ENCODE measurements at places on chromosomes 3 and 15.

GRCh38 chr3:52054661-52055511 is 1.5 kb downstream of the DUSP7 start:
- DNase-seq = no peak

DNA sequence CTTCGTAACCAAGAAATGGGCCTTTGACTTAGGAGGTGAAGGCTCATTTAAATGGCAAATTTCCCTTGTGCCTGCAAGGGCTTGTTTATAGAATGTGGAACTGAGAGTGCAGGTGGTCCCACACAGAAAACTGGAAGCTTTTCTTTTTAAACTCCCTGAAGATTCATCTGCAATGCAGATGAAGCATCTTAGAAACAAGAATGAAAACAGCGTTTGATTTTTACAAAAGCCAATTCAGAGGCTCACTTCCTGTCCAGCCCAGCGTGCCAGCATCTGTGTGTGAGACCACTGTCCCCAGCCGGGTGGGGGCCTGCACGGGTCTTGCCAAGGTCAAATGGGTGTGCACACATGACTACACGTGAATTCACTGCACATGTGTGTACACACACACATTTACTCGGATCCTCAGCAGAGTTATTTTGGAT is 94.7 kb downstream of the LINGO1 start:
- no peak for DNase-seq

DNA sequence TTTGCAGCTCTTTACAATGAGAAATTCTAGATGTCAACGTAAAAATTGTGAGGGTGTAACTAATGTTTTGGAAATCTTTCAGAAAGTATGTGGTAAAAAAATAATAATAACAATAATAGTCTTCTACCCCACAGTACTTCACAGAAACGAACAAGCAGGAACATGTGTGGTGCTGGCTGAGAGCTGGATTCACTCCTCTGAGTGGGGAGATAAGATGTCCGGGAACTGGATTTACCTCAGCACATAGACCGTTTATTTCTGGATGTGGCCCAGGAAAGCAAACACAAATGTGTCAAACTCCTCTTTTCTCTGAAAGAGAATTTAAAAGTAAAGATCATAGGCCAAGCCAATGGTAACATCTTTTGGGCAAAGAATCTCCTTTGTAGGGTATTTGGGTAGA is 103.4 kb downstream of the SLC49A4 start:
- DNase-seq = no peak

DNA sequence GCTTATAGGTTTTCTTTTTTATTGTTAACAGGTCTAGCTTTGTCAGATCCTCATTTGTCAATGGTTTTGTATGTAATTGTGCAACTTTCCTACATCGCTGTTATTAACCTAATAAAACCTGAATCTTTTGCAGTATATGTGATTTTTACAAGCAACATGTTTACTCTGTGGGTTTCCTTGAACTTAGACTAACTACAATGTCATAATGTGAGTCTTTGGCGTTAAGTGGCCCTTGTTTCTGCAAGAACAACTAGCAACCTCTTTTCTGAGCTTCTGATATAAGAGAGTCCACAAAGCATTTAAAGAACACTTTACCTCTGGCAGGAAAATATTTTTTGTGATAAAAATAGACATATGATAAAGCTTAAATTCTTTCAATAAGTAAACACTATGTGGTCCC is 230.3 kb upstream of the CFAP20DC start:
- no peak for DNase-seq

DNA sequence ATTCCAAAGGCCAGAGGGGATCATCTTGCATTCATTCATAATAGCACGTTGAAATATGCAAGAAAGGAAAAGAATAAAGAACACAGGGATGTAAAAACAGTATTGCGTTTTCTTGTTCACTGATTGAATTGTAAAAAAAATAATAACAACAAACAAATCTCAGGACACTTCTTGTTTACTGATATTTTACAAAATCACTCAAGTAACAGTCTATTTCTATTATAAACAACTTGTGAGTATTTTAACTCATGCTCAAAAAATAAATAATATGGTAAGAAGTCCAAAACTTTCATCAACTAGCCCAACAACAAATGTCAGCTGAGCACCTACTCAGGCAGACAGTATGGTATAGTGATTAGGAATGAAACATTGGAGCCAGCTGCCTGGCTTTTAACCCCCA is 2.2 kb upstream of the GABRG3 start:
- DNase-seq = no peak

- no peak for DNase-seq
These were observed 103.4 kb upstream of the HACD2 start for GRCh38 chr3:123688241-123688747.

GRCh38 chr3:43257850-43258249 is 28.5 kb upstream of the SNRK start:
- DNase-seq = no peak

DNA sequence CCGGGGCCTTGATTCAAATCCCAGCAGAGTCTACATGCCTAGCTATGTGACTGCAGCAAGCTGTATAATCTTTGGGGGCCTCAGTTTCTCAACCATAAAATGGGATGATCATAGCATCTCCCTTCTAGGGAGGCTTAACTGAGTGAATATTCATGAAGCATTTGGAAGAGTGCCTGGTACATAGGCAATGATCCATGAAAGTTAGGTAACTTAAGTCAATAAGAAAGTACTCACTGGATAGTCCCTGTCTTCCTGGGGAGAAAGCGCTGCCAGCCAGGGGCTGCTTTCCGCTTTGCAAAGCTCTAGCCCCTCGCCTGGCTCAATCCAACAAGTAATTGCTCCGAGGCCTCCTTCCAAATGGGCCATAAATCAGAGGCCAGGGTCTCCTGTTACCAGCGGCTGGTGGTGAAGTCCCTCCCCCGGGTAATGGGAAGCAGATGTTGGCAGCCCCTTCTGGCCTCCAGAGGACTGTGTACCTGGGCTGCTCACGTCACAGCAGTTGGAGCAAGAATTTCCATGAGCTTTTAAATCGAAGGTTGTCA is 521.9 kb upstream of the PROK2 start:
- DNase-seq = no peak

GRCh38 chr3:56800130-56800831 is 1.5 kb downstream of the ARHGEF3 start:
- DNase-seq = peak; percentile 58

DNA sequence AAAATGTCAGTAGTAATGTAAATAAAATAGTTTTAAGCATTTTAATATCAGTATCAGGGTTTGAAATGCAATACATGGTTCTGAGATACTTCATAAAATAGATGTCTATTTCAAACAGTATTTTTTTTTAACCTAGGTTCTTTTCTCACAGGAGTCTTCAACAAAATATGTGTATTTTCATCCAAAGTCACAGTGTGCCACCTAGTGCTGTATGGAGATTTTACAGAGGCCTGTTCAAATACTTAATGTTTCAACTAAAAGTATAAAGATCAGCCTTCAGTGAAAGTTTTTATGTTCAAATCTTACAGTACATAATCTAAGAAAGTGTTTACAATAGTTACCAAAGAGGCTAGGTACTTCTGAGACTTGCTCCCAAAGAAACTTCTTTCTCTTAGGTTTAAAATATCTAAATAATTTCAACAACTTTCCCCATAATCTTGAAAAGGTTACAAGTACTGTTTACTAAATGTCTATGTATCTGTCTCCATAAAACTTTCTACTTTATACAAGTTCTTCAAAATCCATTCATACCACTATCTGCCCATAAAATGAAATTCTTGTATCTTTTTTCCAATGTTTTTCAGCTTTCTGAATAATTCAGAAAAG is 38.3 kb downstream of the SCAPER start:
- DNase-seq = no peak

DNA sequence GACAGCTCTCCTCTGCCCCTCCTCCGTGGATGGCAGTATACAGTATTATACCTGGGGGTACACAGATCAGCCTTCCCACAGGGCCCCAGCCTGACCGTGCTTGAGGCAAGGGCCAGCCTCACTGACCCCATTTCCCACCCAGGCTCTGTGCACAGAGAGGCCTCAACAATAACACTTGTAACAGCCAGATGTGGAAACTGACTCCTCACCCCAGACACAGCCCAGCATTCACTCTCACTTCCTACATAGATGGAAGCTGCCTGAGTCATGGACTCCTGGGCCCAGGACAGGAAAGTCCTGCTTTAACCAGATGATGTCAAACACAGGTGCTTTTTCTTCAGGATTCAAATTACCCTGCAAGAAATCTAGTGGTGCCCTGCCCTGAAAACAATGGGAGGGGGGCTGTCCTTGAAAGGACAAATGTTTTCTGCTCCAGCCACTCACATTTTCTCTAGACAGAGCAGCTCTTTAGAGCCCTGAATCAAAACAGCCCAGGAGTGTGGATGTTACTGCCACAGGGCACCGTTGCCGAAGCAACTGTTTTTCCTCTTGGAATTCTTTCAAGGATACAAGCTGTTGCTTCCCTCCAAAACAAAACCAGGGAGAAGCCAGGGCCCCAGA is 16.4 kb downstream of the CCDC12 start:
- no peak for DNase-seq

DNA sequence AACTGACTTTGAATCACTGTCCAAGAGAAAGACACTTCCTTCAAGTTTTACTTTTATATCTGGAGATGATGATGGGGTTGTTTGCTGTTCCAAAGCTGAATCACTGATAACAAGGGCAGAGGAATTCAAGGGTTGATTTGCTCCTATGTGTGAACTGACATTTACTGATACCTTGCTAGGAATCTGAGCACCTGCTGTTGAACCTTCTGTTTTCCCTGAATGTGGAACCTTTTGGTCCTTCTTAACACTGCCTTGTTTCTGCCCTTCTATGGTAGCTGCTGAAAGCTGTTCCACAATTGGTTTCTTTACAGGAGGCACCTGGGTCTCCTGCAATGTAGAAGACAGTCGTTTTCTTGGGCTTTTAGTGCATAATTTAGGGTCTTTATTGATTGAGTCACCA is 102.0 kb upstream of the NEDD4 start:
- DNase-seq = no peak

- DNase-seq = no peak
These were observed 45.9 kb upstream of the WDR5B start for GRCh38 chr3:122461806-122462205.

- no peak for DNase-seq
These were observed 19.7 kb downstream of the ZWILCH start for GRCh38 chr15:66524838-66525237.

DNA sequence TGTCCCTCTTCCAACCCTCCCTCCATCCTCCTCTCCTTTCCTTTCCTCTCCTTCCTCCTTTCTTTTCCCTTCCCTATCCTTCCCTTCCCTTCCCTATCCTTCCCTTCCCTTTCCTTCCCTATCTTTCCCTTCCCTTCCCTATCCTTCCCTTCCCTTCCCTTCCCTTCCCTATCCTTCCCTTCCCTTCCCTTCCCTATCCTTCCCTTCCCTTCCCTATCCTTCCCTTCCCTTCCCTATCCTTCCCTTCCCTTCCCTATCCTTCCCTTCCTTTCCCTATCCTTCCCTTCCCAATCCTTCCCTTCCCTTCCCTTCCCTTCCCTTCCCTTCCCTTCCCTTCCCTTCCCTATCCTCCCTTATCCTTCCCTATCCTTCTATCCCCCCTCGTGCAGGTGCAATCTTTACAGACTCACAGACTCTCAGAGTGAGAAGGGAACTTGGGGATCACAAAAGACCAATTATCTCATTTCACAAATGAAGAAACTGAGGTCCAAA is 31.5 kb downstream of the RASGRF1 start:
- DNase-seq = no peak

DNA sequence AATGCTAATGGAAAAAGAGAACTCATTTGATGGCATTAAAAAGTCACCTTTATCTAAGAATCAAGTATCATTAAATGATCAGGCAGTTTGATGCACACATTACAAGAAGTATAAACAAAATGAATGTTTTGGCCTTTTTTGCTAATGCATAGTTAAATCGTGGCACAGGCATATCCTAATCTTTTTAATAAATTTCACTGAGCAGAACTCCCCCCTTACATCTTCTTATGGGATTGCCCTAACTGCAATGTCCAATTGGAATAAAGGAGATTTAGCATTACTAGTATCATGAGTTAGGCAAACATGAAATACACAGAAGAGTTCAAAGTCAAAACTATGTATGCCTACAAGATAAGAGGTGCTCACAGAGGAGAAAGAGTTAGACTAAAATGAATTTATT is 32.7 kb downstream of the USF3 start:
- DNase-seq = no peak

DNA sequence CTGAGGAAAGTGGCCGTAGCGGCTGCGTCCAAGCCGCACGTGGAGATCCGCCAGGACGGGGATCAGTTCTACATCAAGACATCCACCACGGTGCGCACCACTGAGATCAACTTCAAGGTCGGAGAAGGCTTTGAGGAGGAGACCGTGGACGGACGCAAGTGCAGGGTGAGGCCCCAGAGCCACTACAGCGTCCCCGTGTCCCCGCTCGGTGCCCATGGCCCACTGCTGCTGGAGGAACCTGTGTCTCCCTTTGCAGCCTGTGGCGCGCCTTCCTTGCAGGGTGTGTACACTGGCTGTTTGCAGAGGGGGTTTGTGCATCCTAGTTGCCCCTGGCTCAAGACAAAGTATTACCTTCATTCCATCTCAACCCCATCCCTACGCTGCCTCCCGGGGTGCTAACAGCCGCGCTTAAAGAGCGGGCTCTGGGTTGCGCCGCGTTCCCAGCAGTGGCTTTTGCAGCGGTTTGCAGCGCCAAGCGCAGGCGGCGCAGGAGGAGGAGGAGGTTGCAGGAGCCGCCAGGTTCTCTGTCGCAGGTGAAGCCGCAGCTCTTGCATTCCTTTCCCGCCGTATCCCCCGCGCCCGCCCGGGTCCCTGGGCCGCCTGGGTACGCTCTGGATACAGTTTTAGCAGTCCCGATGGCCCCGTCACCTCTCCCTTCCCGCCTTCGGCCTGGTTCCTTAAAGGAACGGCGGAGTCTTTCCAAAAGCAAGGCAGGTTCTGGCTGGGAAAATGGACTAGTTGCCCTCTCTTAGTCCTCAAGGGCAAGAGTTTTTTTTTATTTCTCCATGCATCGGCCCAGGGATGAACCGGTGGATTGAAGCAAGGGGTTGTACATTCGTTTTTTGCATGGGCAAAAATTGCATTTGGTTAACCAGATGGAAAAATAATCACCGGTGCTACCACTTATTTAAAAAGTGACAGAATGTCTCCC is 1.2 kb downstream of the CRABP1 start:
- no peak for DNase-seq

- no peak for DNase-seq
These were observed 4.4 kb downstream of the LAMP3 start for GRCh38 chr3:183158113-183158512.

DNA sequence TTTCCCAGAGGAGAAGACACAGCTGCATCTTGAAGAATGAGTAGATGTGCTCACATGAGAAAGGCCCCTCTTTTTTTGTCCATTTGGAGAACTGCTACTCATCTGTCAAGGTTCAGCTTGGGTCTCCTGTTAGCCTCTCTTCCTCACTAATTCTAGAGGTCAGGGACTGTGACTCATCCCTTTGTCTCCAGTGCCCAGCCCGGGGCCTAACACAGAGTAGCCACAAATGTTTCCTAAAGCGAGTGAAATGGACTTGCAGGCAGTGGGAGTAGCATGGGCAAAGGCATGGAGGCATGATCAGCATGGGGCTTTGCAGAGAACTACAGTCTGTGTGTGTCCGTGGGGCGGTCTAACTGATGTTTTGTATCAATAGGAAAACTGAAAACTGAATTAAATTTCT is 33.9 kb upstream of the MRPS22 start:
- no peak for DNase-seq

- DNase-seq = no peak
These were observed 6.6 kb downstream of the PPCDC start for GRCh38 chr15:75030023-75030413.
